Stimulated activated CD4-positive, alpha-beta T cell treated with anti-CD3 and anti-CD28 coated beads, Interleukin-1b, Interleukin-23, amount 100 ng/mL, for 24 hours (primary cell): ENCODE measurements at places on chromosomes 7 and 10.

GRCh38 chr7:142185801-142186200 is 72.1 kb downstream of the PRSS58 start:
- no peak for DNase-seq

- no peak for DNase-seq
Observed at GRCh38 chr7:135600226-135600625, 42.5 kb downstream of the NUP205 start.

DNA sequence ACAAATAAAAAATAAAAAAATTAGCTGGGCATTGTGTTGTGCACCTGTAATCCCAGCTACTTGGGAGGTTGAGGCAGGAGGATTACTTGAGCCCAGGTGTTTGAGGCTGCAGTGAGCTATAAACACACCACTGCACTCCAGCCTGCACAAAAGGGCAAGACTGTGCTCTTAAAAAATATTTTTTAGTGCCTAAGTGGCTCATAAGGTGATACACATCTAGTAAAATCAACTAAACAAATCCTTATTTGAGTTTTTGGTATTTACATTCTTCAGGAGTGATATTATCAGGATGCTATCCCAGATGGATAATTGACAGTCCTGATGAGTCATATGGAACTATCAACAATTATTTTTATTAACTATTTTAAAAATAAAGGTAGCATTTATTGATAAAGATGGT is 93.9 kb downstream of the EXOC6 start:
- DNase-seq: no peak

GRCh38 chr7:6917258-6917657 is 91.2 kb upstream of the CCZ1B start:
- no peak for DNase-seq

GRCh38 chr10:96890172-96890513 is 58.0 kb downstream of the LCOR start:
- DNase-seq: no peak
